ENCODE measurements at places on chromosomes 11 and 22. TPM values are rescaled to one million over a fixed set of nuclear protein-coding genes. Genes with fewer than 3 reads are reported as not detected.

GRCh38 chr11:116534270-116534975 is 238.4 kb downstream of the BUD13 start:
- DNase-seq = no peak

GRCh38 chr11:124482362-124483147 is 37.1 kb upstream of the OR8B8 start:
- DNase-seq = peak; percentile 54

ANGPTL5 gene
- total RNA-seq = not detected

GRCh38 chr11:35045236-35045820 is 93.6 kb upstream of the CD44 start:
- DNase-seq = no peak

- DNase-seq = no peak
Observed at GRCh38 chr22:28172892-28173670, 254.0 kb upstream of the PITPNB start.

DNA sequence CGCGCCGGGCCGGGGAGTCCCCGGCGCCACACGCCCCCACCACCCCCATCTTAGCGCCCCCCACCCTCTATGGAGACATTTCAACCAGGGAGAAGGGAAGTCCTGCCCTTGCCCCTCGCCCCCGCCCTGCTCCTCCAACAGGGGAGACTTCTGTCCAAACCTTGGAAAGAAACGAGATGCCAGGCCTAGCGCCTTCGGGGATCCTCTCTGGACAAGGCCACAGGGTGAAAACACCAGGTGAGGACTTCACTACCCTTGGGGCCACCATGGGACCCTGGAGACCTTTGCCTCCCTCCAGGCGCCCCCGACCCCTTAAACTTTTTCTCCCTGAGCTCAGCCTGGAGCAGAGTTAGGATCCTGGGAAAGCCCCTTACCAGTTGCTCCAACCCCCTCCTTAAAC is 11.6 kb upstream of the NPAS4 start:
- DNase-seq = no peak

- DNase-seq = no peak
Observed at GRCh38 chr11:64245401-64245796, 1.3 kb downstream of the PPP1R14B start.

GRCh38 chr22:38282397-38282796 is 9.6 kb upstream of the TMEM184B start:
- no peak for DNase-seq

DNA sequence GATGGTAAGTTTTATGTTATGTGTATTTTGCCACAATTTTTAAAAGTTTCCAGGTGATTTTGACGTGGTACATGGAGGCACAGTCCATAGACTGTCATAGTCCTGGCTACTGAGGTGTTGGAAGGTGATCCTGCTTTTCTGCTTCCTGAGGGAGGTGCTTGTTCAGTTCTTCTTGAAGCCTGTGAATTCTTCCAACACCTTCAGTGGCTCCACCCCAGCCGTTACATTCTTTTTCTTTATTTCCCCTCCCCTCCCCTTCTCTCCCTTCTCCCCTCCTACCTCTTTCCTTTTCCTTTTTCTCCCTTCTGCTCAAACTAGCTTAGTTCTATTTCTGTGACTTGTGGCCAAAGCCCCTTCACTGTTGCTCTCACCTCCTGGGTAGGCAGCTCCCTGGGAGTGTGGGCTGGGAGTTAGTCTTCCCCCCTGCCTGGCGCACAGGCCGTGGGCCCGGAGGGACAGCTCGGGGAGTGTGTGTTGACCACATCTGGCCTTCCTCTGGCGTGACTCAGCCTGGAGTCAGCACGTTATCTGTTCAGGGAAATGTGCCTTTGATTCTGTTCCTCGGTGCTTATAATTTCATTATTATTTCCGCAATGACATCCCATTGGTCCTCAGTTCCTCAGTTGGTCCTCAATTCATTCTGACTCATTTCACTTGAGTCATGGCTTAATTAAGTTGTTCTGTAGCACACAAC is 566.2 kb downstream of the TBC1D22A start:
- DNase-seq = peak; percentile 99

DNA sequence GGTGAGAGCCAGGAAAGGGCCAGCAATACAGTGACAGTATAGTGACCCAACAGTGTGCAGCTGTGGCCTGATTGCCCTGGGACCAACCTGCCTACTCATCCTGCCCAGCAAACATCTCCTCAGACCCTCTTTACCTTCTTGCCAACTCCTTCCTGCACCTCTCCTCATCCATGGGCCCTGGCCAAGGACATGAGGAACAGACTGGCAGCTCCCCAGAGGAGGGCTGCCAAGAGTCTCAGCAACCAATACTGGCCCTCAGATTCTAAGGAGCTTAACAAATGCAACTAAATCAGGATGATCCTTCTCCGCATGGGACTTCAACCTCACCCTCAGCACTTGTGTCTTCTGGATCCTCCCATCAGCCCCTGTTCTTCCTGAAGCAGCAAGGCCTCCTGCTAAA is 77.0 kb downstream of the RPL27A start:
- no peak for DNase-seq

- no peak for DNase-seq
Observed at GRCh38 chr11:117468888-117469287, 141.2 kb downstream of the CEP164 start.

DNA sequence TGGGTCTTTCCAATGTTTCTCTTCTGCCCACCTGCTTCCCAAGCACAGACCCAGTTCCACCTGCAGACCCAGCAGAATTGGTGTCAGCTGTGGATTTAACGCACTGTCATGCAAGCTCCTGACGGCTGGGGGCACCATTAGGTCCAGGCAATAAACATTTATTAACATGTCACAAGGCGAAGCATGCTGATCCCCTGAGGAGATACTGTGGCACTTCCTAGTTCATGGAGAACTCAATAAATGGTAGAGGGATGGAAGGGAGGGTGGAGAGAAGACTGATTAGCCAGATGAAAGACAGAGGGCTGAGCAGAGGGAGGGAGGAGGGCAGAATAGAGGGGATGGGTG is 68.3 kb upstream of the TSPAN18 start:
- no peak for DNase-seq

DNA sequence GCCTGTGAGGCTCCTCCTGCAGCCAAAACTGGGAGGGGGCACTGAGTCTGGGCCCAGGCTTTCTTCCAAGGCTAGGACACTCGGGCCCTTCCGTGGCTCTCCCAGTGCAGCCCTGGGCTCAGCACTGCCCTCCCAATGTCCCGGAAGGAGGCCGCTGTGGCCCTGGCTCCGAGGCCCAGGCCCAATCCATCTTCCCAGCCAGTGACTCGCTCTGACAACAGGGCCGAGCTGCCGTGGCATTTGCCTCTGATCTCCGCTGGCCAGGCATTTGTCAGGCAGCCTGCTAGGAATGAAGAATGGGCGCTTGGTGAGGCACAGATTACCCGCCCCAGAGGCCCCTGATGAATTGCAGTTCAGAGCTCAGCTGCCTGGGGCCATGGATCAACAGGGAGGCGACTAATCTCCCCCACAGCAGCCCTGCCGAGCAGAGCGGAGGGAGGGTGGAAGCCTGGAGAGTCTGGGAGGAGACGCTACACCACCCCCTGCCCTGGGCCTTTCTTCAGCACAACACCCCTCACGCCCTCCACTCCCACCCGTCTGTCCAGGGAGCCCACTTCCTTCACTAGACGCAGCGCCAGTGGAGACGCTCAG is 8.3 kb downstream of the FXYD2 start:
- peak; percentile 52 for DNase-seq

KCNK4 gene
- total RNA-seq = 0.23 TPM

MUC6 gene
- total RNA-seq = not detected

SCN2B gene
- total RNA-seq = not detected

HEPN1 gene
- not detected for total RNA-seq

DNA sequence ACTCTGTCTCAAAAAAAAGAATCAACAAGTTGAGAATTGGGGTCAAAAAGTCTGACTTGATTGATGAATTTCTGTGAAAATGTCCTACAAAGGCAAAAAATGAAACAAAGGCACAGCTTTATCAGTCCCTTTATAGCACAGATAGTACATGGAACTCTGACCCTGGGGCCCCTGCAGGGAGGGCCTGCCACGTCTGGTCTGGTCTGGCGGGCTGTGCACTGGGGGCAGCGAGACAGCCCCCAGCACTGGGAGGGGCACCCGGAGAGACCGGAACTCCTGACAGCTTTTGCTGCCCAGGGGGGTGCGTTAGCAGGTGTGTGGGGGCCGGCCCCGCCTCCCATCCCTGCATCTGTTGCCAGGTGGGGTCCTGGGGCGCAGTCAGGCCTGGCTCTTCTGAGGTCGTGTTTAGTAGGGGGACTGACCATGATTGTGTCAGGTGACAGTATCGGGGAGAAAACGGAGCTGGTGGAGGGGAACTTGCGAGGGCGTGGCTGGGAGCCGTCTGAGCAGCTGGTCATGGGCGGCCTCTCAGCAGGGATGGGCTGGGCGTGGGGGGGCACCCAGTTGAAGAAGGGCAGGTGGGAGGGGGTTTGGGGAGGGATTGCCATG is 51.7 kb downstream of the GRAMD4 start:
- no peak for DNase-seq
